Mucosa of gallbladder (tissue), 1 donor: ENCODE measurements at places on chromosomes 13 and 19. TPM values are rescaled to one million over a fixed set of nuclear protein-coding genes. Genes with fewer than 3 reads are reported as not detected.

The CA11 gene
- total RNA-seq = 46.2 TPM

The HCN2 gene
- total RNA-seq = 0.40 TPM

The FLT3LG gene
- total RNA-seq = 10.2 TPM

The ZNF491 gene
- total RNA-seq = 3.9 TPM

The ATP12A gene
- total RNA-seq = not detected

The TUBA3C gene
- total RNA-seq = not detected

The RFPL4A gene
- 1.1 TPM for total RNA-seq

The PSG6 gene
- not detected for total RNA-seq
